Smooth muscle cell of the umbilical artery (primary cell): ENCODE measurements at places on chromosomes 13 and 19. TPM values are rescaled to one million over a fixed set of nuclear protein-coding genes. Genes with fewer than 3 reads are reported as not detected.

The PRTN3 gene
- not detected in 2 replicates for total RNA-seq

The KLK2 gene
- not detected in 2 replicates for total RNA-seq

The CGB2 gene
- not detected in 2 replicates for total RNA-seq

The TMEM86B gene
- total RNA-seq, result 0.59 and 1.4 TPM in 2 replicates

The FXYD3 gene
- total RNA-seq, result not detected in 2 replicates

The DBP gene
- 1.2 and 3.3 TPM in 2 replicates for total RNA-seq

The VSTM2B gene
- total RNA-seq, result not detected in 2 replicates

The KIR2DL3 gene
- total RNA-seq, result not detected in 2 replicates

The PRR20A gene
- total RNA-seq, result not detected in 2 replicates

The ZNF536 gene
- not detected in 2 replicates for total RNA-seq

The PSG6 gene
- not detected in 2 replicates for total RNA-seq

The CERS4 gene
- 11.0 and 19.0 TPM in 2 replicates for total RNA-seq

The ZNF625 gene
- total RNA-seq, result 14.5 and 14.6 TPM in 2 replicates
